Activated CD4-positive, alpha-beta T cell treated with anti-CD3 and anti-CD28 coated beads, Interleukin-2, amount 10 ng/mL, durations not matched to agents 7 days and 5 days (primary cell): ENCODE measurements at places on chromosomes 11 and 22. TPM values are rescaled to one million over a fixed set of nuclear protein-coding genes. Genes with fewer than 3 reads are reported as not detected.
A peak's percentile ranks its signal among the peaks of the same experiment; 100 is the strongest.

- H3K27me3 ChIP-seq, result peaks cover 2% of the 10 kb centered on the region
- no peaks in the 10 kb centered on the region for H3K36me3 ChIP-seq
- DNase-seq, result peak; percentile 87
- H3K4me1 ChIP-seq, result peaks cover 6% of the 10 kb centered on the region
Observed at GRCh38 chr22:41237707-41238569, 2.8 kb downstream of the CHADL start.

- no peaks in the 10 kb centered on the region for H3K27me3 ChIP-seq
- DNase-seq, result no peak
- H3K4me3 ChIP-seq, result no peak overlapping the region
- H3K27ac ChIP-seq, result no peak overlapping the region
Observed at GRCh38 chr11:109507331-109507730, 85.3 kb downstream of the C11orf87 start.

DNA sequence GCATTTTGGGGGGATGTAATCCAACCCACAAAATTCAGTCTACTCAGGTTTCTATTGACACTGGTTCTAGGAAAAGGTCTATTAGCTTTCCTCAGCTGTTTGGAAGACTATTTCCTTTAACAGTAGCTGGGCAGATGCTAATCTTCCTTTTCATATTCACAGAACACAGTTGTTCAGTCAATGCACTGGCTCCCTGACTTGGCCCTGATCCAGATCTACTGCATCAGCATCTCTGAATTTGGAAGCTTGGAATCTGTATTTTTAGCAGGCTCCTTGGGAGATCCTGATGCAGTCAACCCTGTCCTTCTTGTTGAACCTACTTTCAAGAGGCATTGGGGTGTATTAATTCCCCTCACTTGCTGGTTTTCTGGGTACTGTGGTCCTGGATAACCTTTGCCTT lies 6.3 kb downstream of the HTATIP2 start:
- peaks cover 68% of the 10 kb centered on the region for H3K36me3 ChIP-seq
- no peak overlapping the region for H3K4me3 ChIP-seq
- no peak for DNase-seq
- no peaks in the 10 kb centered on the region for H3K27me3 ChIP-seq
- H3K27ac ChIP-seq, result no peak overlapping the region
- peaks cover 46% of the 10 kb centered on the region for H3K4me1 ChIP-seq

DNA sequence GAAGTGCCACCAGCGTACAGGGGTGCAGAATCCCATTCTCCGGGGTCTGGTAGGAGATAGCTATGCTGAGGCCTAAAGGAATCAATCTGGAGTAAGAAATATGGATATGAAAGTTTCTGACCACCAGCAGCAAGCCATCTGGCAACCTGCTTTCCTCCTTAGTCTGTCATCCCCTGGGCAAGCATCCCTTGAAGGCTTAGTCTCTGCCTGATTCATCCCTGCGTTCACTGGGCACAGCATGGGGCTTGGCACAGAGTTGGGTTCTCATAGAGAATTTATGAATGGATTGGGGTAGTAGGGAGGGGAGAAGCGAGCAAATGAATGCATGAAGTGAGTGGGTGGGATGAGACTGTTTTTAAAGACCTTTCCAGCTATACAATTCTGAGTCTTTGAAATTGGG lies 85.8 kb upstream of the NARS2 start:
- H3K4me3 ChIP-seq, result no peak overlapping the region
- no peaks in the 10 kb centered on the region for H3K36me3 ChIP-seq
- H3K27me3 ChIP-seq, result peaks cover 4% of the 10 kb centered on the region
- no peak for DNase-seq

DNA sequence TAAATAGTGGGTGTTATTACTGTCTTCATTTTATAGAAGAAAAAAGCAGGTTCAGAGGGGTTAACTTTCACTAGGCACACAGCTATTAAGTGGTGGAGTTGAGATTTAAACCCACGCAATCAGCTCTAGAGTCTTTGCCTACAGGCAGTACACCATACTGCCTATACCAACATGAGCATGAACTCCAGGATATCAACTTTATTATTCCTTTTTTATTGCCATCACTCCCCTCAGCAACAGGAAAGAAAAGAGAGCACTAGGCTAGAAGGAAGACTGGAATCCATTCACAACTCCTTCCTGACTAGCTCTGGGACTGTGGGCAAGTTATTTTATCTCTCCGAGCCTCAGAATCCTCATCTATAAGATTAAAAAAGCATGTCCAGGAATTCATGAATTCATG lies 58.7 kb upstream of the FSHB start:
- H3K27ac ChIP-seq, result no peak overlapping the region
- H3K4me1 ChIP-seq, result no peaks in the 10 kb centered on the region
- H3K36me3 ChIP-seq, result no peaks in the 10 kb centered on the region
- no peak for DNase-seq
- H3K4me3 ChIP-seq, result no peak overlapping the region
- H3K27me3 ChIP-seq, result no peaks in the 10 kb centered on the region

GRCh38 chr11:128917144-128917724 lies 25.4 kb downstream of the TP53AIP1 start:
- no peak overlapping the region for H3K4me3 ChIP-seq
- peaks cover 3% of the 10 kb centered on the region for H3K4me1 ChIP-seq
- no peaks in the 10 kb centered on the region for H3K27me3 ChIP-seq
- no peaks in the 10 kb centered on the region for H3K36me3 ChIP-seq
- H3K27ac ChIP-seq, result no peak overlapping the region

DNA sequence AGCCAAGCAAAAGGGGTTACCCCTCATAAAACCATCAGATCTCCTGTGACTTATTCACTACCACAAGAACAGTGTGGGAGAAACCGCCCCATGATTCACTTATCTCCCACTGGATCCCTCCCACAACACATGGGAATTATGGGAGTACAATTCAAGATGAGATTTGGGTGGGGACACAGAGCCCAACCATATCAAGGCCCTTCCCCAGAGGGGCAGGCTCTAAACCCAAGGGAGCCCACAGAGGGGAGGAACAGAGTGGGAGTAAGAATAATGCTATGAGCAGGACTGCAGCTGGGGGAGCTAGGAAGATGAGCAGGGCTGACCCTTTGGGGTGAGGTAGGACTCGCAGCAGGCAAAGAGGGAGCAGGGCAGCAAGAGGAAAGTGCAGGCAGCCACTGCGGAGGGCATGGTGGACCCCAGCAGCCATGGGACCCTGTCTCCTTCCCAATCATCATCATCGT lies 59.3 kb downstream of the CD82 start:
- peaks cover 18% of the 10 kb centered on the region for H3K4me1 ChIP-seq
- H3K27ac ChIP-seq, result no peak overlapping the region
- H3K4me3 ChIP-seq, result no peak overlapping the region
- peaks cover 5% of the 10 kb centered on the region for H3K36me3 ChIP-seq
- no peaks in the 10 kb centered on the region for H3K27me3 ChIP-seq
- DNase-seq, result peak; percentile 5

- peak overlapping the region; percentile 25 for H3K27ac ChIP-seq
- no peak overlapping the region for H3K4me3 ChIP-seq
- no peak for DNase-seq
- H3K36me3 ChIP-seq, result no peaks in the 10 kb centered on the region
Observed at GRCh38 chr11:15180212-15180792, 65.6 kb downstream of the INSC start.

PATE2 gene
- 0.20 TPM for total RNA-seq
